Bladder microvascular endothelial cell (primary cell): ENCODE measurements at places on chromosomes 3 and 15. TPM values are rescaled to one million over a fixed set of nuclear protein-coding genes. Genes with fewer than 3 reads are reported as not detected.

PRR20G gene
- not detected in 2 replicates for total RNA-seq

TRIM42 gene
- total RNA-seq = not detected in 2 replicates

PLCB2 gene
- 0.13 and 0.16 TPM in 2 replicates for total RNA-seq

CELF6 gene
- 0.06 TPM in 1 of 2 replicates, not detected in the other for total RNA-seq

ZNF774 gene
- 0.97 and 2.3 TPM in 2 replicates for total RNA-seq

SLMAP gene
- 25.3 and 44.2 TPM in 2 replicates for total RNA-seq

FANCD2 gene
- total RNA-seq = 18.9 and 19.7 TPM in 2 replicates

GAP43 gene
- not detected in 2 replicates for total RNA-seq

OR5K2 gene
- total RNA-seq = not detected in 2 replicates

CHRFAM7A gene
- 1.6 and 2.1 TPM in 2 replicates for total RNA-seq

CCR1 gene
- not detected in 2 replicates for total RNA-seq

ANO10 gene
- total RNA-seq = 28.8 and 45.1 TPM in 2 replicates

EXOG gene
- 6.3 and 13.3 TPM in 2 replicates for total RNA-seq

UTS2B gene
- total RNA-seq = 0.32 and 1.1 TPM in 2 replicates

ITIH1 gene
- 0.16 TPM in 1 of 2 replicates, not detected in the other for total RNA-seq

ULK4 gene
- total RNA-seq = 7.3 and 17.8 TPM in 2 replicates

GOLGA8Q gene
- 0.32 and 0.76 TPM in 2 replicates for total RNA-seq

LDHAL6B gene
- total RNA-seq = not detected in 2 replicates

MED12L gene
- under 0.01 and 0.19 TPM in 2 replicates for total RNA-seq

KBTBD13 gene
- total RNA-seq = under 0.01 TPM in 1 of 2 replicates, not detected in the other

OR5H6 gene
- not detected in 2 replicates for total RNA-seq

CELSR3 gene
- 0.49 and 0.82 TPM in 2 replicates for total RNA-seq

GOLGB1 gene
- 29.6 and 53.6 TPM in 2 replicates for total RNA-seq

LRRIQ4 gene
- total RNA-seq = not detected in 2 replicates

SEMA3F gene
- total RNA-seq = 36.8 and 47.1 TPM in 2 replicates

RPP14 gene
- total RNA-seq = 8.9 and 17.4 TPM in 2 replicates

RBP2 gene
- total RNA-seq = not detected in 2 replicates

CKMT1B gene
- total RNA-seq = not detected in 2 replicates

CCNB2 gene
- total RNA-seq = 18.7 and 31.2 TPM in 2 replicates

SELENOT gene
- 40.0 and 190 TPM in 2 replicates for total RNA-seq

LRRC2 gene
- under 0.01 and 0.06 TPM in 2 replicates for total RNA-seq

MUSTN1 gene
- total RNA-seq = not detected in 2 replicates

KLHL6 gene
- total RNA-seq = 6.9 and 8.6 TPM in 2 replicates

NISCH gene
- 46.6 and 113 TPM in 2 replicates for total RNA-seq

DNAJB11 gene
- total RNA-seq = 46.5 and 68.8 TPM in 2 replicates

CMTM8 gene
- 1.3 and 1.6 TPM in 2 replicates for total RNA-seq

ZNF80 gene
- total RNA-seq = not detected in 2 replicates

A4GNT gene
- not detected in 2 replicates for total RNA-seq

NUDT16 gene
- total RNA-seq = 10.2 and 13.1 TPM in 2 replicates

NTRK3 gene
- total RNA-seq = not detected in 2 replicates

C2CD4A gene
- total RNA-seq = under 0.01 and 1.3 TPM in 2 replicates

LNP1 gene
- 0.81 and 1.1 TPM in 2 replicates for total RNA-seq

CLEC3B gene
- 0.49 and 0.57 TPM in 2 replicates for total RNA-seq

MYEF2 gene
- 7.0 and 34.7 TPM in 2 replicates for total RNA-seq

CEMIP gene
- 0.32 and 0.50 TPM in 2 replicates for total RNA-seq
